ENCODE measurements at places on chromosomes 5 and 9.

DNA sequence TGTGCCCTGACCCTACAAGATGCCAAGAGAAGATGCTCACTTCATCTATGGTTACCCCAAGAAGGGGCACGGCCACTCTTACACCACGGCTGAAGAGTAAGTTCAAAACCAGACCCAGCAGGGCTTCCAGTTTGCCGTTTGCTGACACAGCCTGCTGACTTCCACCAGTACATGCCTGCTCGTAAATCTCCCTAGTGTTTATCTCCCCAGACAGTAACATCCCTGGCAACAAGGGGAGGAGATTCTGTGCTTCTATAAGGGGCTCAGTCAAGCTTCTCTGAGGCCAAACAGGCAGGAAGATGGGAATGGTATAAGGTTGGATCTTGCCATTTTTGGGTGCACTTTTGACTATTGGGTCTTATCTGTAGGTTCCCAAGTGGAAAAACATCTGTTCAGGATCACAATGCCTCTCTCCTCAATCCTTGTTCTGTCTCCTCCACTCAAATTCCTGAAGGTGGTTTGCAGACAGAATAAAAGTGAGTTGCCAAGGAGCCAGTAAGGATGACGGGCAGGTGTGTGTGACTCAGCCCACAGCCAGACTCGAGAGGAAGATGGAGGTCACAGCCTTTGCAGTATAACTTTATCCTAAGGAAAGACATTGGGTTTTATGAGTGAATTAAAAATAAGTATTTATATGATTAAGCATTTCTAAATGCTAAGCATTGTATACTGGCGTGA is 1.9 kb downstream of the MLANA start:
- DNase-seq, result no peak

DNA sequence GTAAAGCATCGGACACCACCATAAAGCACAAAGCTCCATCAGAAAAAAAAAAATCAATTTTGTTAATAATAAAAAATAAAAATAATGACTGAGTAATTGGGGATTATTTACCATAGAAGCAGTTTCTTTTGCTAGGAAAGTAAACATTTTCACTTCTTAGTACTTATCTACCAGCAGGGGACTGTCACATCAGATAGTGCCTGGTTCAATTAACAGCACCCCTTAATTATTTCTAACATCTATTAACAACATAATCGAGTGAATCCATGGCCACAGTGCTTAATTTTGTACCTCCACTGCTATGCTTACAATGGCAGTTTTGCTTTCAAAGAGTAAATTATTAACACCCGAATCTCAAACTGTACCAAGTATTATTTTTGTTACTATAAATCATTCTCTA is 221.7 kb downstream of the SMARCA2 start:
- DNase-seq, result no peak

DNA sequence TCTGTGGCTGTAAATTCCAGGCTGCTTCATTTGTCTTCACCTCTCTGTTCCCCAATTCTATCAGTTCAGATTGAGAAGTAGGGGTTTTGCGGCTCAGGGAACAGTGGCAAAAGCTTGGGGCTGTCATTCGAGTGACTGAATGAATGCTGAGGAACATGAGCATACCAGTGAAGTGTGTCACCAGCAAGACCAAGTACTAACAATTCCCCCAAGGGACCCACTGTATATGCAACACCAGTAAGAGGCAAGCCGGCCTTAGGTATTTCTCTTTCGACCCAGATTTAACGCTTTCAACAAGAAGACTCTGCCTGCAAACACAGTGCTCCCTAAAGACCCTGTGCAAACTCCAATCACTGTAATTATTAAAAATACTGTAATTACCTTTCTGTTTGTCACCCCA is 25.8 kb downstream of the KLHL3 start:
- no peak for DNase-seq

DNA sequence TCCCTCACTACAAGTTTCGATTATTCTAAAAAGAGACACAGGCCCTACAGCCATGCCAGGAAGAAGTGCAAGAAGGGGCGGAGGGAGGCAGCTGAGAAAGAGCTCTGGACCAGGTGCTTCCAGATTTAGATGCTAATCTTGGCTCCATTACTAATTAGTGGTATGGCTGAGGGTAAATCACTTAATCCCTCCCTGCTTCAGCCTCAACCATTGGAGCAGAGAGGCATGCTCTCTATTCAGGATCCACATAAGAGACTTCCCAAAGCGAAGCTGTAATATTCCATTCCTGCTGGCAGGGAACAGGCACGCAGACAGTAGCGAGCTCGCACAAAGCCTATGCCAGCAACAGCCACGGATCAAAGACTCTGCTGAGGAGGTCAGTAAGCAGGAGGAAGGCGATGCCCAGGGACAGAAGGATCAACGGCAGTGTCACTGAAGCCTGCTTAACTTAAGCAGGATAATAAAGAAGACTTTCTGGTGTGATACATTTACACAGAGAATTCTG is 24.2 kb downstream of the LIFR start:
- peak; percentile 41 for DNase-seq

GRCh38 chr5:42597318-42597937 is 159.2 kb upstream of the CCDC152 start:
- DNase-seq, result no peak

GRCh38 chr5:96026406-96027041 is 64.9 kb upstream of the ELL2 start:
- no peak for DNase-seq

DNA sequence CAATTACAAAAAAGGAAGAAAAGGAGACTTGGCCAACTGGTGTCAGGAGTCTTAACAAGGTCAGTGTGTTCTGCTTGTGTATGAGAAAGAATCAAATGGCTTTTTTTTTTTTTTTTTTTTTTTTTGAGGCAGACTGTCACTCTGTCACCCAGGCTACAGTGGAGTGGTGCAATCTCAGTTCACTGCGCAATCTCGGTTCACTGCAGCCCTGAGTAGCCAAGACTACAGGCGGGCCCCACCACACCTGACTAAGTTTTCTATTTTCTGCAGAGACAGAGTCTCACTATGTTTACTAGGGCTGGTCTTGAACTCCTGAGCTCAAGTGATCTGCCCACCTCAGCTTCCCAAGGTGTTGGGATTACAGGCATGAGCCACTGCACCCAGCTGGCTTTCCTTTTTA is 3.1 kb upstream of the IL7R start:
- no peak for DNase-seq

DNA sequence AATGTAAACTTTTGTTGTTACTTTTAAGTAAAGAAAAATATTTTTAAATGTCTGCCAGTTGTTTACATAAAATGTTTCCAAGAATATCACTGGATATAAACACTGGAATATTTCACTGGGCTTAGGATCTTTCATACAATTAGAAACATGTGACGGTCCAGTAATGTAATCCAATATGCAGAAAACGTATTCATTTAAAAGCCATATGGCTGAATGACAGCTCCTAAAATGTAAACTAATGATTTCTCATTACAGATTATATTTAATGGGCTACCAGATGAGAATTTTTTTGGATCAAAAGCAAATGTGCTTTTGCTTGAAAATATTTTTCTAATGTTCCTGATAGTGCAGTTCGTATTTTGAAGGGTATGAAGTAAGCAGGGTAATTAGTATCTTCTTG is 124.3 kb downstream of the TTC39B start:
- DNase-seq, result no peak

DNA sequence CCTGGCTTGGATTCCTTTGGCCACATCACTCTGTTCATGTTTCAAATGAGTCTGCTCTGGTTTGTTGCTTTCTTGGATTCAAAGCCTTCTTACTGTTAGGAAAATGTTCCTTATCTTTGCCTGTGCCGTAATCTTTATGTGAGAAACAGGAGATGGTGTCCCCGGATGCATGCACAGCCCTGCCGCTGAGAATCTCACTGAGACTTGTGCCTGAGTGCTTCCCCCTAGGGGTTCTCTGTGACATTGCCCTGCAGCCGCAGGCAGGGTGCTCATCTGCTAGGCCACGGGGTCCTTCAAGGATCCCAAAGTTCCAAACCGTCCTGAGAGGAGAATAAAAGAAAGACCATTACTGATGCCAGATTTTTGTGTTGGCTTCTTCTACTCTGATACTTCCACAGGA is 81.4 kb upstream of the ANKRD55 start:
- DNase-seq, result peak; percentile 16

GRCh38 chr9:111610149-111610548 is 10.7 kb upstream of the PTGR1 start:
- no peak for DNase-seq

- no peak for DNase-seq
Measured at GRCh38 chr9:137760426-137760825, 117.2 kb upstream of the CACNA1B start.

Data from cerebellar cortex (tissue), 1 donor.